Cerebellar nuclear complex (tissue), 1 donor: ENCODE measurements at places on chromosomes 3 and 15.

GRCh38 chr3:112813016-112813415, 33.6 kb downstream of the CD200R1L start:
- DNase-seq: no peak

- no peak for DNase-seq
These were observed 1043.5 kb upstream of the ALCAM start for GRCh38 chr3:104323226-104323625.

DNA sequence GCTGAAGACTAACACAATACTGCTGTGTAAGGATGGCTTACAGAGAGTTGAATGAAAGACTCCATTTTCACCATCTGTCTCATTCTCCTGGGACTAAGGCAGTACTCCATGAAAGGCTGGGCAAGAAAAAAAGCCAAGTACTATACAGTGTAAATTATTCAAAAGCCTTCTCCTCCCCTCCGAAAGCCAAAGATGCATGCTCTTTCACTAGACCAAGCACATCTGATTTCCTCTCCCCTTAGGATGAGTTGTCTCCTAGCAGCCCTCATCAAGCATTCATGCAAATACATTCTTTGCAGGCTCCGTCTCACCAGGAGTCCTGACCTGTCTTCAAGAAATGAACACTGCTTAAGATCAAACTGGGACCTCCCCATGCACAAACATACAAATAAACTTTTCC, 133.5 kb upstream of the THBS1 start:
- DNase-seq: no peak

DNA sequence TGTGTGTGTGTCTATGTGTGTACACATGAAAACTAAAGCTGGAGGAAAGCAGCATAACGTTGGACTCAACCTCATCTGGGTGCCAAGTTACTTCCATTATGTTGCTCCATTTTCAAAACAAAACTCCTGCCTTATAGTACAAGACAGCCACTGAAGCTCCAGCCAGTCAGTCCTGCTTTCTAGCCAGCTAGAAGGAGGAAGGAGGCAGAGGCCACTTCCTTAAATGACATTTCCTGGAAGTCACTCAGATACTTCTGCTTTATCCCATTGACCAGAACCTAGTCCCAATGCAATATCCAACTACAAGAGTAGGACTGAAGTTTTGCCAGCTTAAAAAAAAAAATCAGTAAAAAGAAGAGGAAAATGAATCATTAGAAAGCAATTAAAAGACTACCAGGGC, 31.7 kb downstream of the CADPS start:
- DNase-seq: no peak

DNA sequence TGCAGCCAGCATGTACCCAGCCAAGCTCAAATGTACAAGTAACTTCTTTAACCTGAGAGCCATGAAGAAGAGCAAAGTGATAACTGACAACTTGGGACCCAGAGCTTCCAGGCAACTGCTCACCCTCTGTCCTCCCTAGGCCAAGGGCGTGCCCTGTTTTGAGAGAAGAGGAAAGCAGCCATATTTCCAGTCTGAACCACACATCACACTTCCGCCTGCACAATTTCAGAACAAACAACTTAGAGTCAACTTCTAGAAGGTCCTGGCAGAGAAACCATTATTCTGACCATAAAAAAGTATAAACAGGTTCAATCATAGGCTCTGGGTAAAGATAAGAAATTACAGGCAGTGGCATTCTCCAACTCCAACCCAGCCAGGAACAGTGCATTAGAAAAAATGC, 50.1 kb downstream of the ITGB5 start:
- no peak for DNase-seq

DNA sequence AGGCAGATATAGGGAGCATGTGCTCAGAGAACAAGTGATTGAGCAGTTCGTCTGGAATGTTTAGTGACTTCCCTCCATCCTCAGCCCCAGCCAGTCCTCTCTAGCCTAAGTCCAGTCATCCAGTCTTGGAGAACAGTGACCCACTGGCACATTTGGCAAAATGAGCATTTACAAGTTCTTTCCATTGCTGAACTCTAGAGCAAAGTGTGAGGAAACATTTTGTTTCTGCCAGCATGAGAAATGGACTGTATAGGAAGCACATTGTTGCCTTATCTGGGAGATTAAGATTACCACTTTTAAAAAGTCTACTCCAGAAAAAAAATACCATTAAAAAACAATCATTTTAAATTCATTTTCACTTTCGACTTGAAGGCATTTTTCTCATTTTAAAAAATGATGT, 353.6 kb downstream of the SHQ1 start:
- DNase-seq: no peak

- DNase-seq: no peak
These were observed 7.1 kb downstream of the KAT2B start for GRCh38 chr3:20047341-20047779.

GRCh38 chr3:141523615-141524375, 37.0 kb downstream of the RASA2 start:
- DNase-seq: no peak

DNA sequence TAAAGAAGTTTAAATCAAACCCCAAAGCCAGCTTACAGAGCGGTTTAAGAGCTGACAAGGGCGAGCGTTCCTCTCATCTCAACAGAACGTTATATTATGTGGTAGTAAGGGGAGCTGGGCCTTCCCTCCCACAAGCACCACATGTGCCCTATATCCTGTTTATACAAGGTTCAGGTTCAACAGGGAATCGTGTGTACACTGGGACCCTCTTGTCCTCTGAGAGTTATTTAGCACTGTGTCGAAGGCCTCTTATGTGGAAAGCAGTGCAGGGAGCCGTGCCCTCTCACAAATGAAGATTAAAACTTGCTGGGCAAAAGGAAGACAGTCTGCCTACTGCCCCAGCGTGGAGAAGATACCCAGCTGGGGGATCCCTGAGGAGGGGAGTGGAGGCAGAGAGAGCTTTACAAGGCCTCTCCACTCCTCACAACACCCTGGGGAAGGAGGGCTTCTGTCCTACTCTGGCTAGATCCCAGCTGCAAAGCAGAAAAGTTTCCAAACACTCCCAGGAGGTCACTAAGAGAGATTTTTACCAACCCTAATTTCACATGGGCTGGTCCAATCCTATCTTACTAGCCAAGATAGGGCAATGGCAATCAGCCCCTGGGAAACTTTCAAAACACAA, 2.9 kb downstream of the TLE3 start:
- DNase-seq: no peak

- DNase-seq: no peak
These were observed 235.5 kb downstream of the STAG1 start for GRCh38 chr3:136516656-136517055.

- no peak for DNase-seq
These were observed 37.2 kb upstream of the BLM start for GRCh38 chr15:90679959-90680358.

DNA sequence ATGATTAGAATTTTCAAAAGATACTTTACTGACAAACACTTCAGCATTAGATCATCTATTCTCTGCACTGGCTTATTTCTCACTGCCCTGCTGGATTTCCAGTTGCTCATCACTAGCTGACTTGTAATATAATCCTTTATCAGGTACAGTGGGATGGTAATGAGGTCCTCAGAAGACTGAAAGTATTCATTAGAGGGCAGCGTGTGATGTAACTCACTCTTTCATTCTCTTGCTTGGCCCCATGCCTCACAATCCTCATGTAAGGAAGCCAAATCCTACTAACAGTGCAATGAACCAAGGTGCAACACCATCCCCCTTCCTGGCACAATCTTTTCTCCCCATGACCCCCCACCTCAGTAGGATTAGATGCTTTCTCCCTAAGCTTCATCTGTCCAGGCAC, 289.9 kb downstream of the CTNNB1 start:
- DNase-seq: no peak

GRCh38 chr3:30795176-30795575, 99.3 kb downstream of the GADL1 start:
- DNase-seq: no peak

DNA sequence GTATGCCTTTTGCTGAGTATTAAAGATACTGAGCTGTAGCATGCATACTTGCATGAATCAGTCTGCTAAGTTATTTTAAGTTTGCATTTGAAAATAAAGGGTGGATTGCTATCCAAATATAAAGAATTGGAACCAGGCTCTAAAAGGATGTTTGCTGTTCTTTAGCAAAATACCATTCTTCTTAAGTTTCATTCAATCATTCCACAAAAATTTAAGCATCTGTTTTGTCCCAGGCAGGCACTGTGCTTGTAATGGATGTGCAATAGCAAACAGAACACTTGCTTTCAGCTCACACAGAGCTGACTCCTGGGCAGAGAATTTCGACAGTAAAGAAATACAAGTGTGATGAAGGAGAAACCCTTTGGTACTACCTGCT, 151.1 kb downstream of the PGPEP1L start:
- DNase-seq: no peak

GRCh38 chr3:186516646-186517045, 27.5 kb downstream of the CRYGS start:
- DNase-seq: no peak

DNA sequence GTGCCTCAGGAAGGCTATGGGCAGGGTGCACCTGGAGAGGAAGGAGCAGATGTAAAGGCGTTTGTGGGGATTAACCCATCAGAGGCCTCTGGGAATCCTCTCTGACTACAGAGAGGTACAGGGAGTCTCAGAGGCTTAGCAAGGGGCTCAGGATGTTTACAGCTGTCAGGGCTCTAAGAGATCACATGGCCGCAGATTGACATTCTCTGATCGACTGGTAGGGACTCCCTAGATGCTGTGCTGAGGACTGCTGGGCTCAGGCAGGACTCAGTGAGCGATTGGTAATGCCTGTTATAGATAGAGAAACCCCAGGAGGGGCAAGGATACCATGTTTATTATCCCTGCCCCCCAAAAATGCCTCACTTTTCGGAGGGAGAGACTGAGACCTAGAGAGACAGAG, 103.5 kb downstream of the CORO2B start:
- DNase-seq: no peak

- no peak for DNase-seq
These were observed 349.4 kb upstream of the SEMA6D start for GRCh38 chr15:47367726-47368390.

- DNase-seq: no peak
These were observed 32.9 kb downstream of the DAPK2 start for GRCh38 chr15:64013179-64014062.

- no peak for DNase-seq
These were observed at the start of gene GASK1A for GRCh38 chr3:42979044-42979972. Gene GASK1A (plus strand): TSS chr3:42979311. CDS start chr3:42979643, 332 bp downstream.

DNA sequence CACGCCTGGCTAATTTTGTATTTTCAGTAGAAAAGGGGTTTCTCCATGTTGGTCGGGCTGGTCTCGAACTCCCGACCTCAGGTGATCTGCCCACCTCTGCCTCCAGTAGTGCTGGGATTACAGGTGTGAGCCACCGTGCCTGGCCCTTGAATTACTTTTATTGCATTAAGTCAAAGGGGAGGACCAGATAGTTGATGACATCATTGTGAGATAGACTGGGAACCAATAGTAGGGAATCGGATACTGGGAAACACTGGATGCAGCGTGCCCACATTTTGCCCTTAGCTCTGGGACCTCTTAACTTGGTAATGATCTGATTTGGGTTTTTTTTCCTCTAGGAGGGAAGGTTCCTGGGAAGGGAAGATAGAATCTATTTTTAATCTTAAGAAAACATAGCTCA, 19.2 kb downstream of the DAG1 start:
- no peak for DNase-seq

GRCh38 chr3:12451481-12451880, 32.8 kb upstream of the TSEN2 start:
- no peak for DNase-seq

- no peak for DNase-seq
These were observed 94.3 kb upstream of the PFN2 start for GRCh38 chr3:150064971-150065370.

DNA sequence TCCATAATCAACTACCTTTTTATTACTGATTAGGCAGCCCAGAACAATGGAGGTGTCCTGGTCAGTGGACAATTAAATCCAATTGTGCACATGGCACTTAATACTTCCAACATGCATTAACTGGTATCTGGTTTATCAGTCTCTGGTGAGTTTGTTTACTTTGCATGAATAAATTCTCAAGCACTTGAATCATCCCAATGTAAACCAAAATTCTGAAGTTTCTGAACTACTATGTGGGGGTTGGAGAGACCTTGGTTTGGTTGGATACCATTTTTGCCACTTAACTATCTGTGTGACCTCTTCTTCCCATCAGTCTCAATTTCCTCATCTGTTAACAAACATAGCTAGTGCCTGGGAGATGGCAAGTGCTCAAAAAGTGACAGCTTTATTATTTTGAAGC, 70.5 kb upstream of the MAP4 start:
- no peak for DNase-seq
